Spinal cord (tissue), 10 donors: ENCODE measurements at places on chromosomes 7 and 10.

DNA sequence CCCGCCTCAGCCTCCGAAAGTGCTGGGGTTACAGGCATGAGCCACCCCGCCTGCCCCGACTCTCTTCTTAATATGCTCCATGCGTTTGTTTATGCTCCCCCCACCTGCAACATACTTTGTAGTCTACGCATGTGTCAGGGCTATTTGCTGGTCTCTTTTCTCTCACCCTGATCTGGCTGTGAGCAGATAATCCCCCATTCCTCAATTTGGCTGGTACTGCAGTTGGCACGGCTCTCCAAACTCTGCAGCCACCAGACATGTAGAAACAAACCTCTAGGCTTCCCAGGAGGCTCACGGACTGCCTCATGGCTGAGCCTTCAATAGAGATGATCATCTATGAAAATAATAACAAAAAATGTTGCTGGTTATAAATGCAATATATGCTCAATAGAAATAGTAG, 540.3 kb upstream of the GALNT17 start:
- DNase-seq = no peak

DNA sequence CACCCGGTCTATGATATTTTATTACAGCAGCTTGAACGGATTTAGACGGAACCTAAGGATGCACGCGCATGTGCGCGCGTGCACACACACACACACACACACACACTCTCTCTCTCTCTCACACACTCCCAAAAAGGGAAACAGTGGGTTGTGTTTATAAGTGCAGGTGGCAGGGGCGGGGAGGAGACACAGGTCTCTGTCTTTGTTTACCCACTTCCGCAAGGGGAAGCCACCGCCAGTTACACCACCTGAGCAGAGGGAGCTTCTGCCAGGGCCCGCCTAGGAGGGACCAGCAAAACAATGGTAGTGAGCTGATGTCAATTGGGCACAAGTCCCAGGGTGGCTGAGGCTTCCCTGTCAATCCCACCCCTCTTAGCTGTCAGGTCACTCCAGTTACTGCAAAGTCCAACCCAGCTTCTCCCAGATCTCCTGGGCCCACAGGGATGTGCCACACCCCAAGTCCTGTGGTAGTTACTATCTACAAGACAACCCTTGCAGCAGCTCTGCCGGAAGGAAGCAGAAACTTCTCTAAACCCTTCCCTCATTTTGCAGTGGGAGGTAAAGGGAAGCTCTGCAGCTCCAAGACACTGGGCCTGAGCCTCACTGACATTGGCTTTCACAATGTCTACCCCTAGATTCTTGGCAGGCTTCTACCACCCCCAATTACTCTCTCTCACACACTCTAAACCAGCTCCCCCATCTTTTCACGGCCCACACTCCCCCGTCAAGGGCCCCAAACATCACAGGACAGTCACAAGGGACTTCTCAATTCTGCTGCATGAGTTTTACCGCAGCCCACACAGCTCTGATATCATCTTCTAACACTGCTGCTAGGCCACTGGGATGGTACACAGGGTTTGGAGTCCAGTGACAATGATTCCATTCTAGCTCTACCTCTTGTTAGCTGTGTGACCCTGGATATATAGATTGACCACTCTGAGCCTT, 17.6 kb downstream of the ANXA11 start:
- no peak for DNase-seq

- no peak for DNase-seq
Measured at GRCh38 chr10:62534031-62534430, 159.9 kb downstream of the ZNF365 start.

GRCh38 chr7:111607621-111608020, 45.3 kb upstream of the IMMP2L start:
- DNase-seq = no peak

- no peak for DNase-seq
Measured at GRCh38 chr7:144410441-144410840, 6.9 kb upstream of the NOBOX start.

DNA sequence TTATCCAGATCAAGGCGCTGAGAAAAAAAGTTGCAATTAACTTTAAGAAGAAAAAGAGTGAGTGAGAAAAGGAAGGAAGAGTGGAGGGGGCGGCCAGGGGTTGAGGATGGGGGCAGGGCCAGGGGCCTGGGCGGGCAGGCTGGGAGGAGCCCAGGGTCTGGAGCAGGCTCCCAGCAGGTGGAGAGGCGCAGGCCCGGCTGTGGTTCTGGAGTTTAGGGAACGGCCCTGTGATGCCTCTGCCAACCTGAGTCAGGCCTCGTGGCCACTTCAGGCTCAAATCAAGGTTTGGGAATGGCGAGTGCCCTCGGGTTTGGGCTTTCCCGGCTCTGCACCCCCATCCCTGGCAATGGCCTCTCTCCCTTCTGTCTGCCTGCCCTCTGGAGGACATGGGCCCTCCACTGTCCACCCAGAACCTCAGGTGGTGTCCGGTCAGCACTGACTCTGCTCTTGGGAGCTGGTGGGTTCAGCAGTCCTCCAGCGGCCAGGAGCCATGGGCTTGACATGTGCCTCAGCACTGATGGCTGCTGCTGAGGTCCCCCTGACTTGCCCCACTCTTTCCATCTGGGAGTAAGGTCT, 41.0 kb upstream of the EMX2 start:
- no peak for DNase-seq

- no peak for DNase-seq
Measured at GRCh38 chr10:125983161-125983560, 86.8 kb downstream of the FANK1 start.

GRCh38 chr7:14762561-14762960, 140.0 kb downstream of the DGKB start:
- DNase-seq = no peak

DNA sequence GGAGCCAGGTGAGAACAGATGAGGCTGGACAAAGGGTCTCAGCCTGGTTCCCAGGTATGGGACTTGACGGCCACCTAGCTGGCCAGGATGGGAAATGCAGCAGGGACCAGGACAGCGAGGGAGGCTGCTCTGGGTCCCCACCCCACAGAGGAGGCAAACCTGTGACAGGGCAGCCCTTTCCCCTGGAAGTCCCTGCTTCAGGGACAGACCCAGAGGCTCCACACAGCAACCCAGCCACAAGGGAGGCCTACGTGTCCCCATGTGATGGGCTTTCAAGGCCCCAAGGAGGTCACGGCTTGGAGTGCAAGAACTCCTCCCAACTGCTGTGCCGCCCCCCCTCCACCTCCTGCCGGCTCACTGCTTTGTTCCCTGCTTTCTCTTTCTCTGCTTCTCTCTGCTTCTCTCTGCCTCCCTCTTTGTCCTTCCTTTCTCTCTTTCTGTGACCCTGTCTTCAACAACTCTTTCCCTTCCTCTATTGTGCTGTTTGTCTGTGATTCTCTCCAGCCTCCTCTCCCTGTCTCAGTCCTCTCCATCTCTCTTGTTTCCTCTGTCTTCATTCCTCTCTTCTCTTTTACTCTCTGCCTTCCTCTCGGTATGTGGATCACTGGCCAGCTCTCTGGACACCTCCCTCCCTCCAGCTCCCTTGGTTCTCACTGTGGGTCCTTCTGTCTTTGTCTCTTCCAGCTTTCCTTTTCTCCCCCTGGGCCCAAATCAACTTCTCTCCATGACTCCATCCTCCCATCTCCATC, 9.6 kb upstream of the EIF5AL1 start:
- no peak for DNase-seq

- DNase-seq = no peak
Measured at GRCh38 chr10:74276416-74276815, 125.4 kb downstream of the ADK start.

DNA sequence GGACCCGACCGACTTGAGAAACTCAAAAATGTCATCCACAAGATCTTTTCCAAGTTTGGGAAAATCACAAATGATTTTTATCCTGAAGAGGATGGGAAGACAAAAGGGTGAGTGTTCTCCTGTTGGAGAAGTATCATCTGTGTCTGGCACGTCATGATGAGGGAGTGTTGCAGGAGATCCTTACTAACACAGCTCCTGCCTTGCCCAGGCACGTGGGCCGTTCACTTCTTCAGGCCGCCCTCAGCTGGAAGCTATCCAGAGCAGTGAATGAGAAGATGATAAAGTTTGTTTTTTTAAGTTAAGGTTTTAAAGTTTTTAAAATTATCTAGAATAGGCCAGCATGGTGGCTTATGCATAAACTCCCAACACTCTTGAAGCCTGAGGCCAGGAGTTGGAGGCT, 6.2 kb downstream of the EIF3B start:
- no peak for DNase-seq

GRCh38 chr7:25752154-25752553, 399.8 kb upstream of the NFE2L3 start:
- DNase-seq = no peak

DNA sequence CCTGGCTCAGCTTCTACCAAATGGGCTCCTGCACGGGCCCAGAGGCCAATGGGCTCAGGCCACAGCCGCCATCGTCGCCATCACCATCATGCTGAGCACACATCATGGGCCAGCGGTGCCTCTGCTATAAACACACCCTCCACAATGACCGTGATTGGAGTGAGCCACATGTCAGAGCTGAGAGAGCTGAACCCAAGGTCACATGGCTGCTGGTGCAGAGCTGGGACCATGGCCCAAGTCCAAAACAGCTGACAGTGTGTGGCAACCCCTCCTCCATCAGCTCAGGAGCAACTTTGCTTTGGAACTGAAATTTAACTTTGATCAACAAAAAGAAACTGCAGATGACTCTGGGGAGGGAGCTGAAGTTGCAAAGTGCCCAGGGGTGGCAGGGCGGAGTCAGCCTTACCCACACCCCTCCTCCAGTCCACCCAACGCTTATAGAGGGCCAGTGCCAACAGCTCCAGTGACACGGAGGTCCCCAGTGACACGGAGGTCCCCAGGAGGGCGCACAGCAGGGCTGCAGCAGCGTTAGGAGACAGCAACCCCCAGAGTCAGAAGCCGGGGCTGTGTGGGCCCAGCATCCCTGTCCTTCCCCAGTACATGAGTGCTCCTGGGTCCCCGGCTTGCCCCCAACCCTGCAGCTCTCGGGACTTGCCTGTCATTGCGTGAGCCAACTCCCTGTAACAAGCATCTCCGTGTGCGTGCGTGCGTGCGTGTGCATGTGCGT, 249.6 kb downstream of the ELFN1 start:
- DNase-seq = no peak

DNA sequence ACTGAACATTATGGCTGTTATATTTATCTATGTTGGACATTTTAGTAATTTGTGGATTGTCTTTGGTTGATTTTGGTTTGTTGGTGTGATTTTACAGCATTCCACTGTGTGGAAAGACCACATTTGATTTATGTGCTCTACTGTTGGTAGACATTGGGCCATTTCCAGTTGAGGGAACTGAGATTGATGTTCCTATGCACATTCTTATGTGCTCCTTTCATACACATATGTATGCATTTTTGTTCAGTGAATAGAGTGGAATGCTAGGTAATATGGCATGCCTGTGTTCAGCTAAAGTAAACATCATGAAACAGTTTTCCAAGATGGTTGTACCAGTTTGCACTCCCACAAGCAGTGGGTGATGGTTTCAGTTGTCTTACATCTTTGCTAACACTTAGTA, 15.1 kb downstream of the CACNB2 start:
- DNase-seq = no peak
